ENCODE measurements at places on chromosomes 5 and 9. TPM values are rescaled to one million over a fixed set of nuclear protein-coding genes. Genes with fewer than 3 reads are reported as not detected.

The PRDM9 gene
- total RNA-seq: not detected

The COMMD10 gene
- total RNA-seq: 29.4 TPM

The FAM81B gene
- not detected for total RNA-seq

The GPR151 gene
- total RNA-seq: not detected

The CCL19 gene
- not detected for total RNA-seq

The MLLT3 gene
- total RNA-seq: 3.7 TPM

The PRSS3 gene
- total RNA-seq: not detected

The PCDHB10 gene
- total RNA-seq: 1.5 TPM

The RAPGEF1 gene
- 53.9 TPM for total RNA-seq

The ABO gene
- 0.31 TPM for total RNA-seq

The NTRK2 gene
- not detected for total RNA-seq

The TERT gene
- total RNA-seq: 15.5 TPM

The SLC34A1 gene
- total RNA-seq: not detected

The LCN2 gene
- total RNA-seq: not detected

The PFN3 gene
- not detected for total RNA-seq
